ENCODE measurements at places on chromosomes 1 and 21.
A peak's percentile ranks its signal among the peaks of the same experiment; 100 is the strongest.

DNA sequence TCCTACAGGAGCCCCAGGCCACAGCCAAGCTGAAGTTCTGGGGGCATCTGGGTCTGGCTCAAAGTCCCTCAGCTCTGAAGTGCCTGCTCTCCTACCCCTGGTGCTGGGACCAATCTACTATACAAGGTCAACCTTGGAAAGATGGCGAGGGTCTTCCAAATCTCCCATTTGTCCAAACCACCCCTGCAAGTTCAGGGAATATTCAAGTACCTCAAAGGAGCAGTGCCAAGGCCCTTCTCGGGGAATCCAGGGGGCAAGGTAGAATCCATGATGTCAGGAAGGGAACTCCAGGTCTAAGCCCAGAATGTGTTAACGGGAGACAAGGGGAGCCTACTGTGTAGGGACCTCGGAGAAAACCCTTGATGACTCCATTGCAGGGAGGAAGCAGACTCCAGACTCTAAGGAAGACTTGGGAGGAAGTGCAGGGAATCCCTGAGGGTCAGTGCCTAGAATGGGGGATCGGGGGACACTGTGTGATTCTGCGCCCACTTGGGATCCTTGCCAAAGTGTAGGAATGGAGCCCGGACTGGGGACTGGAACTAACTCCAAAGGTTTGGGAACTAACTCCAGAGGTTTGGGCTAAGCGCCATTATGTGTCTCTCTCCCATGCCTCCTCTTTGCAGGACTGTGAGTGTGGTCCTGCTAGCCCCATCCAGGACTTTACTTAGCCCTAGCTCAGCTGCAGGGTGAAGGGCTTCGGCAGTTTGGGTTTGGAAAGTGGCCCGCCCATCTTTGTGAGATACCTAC is 8.7 kb downstream of the TAL1 start:
- no peak for DNase-seq

DNA sequence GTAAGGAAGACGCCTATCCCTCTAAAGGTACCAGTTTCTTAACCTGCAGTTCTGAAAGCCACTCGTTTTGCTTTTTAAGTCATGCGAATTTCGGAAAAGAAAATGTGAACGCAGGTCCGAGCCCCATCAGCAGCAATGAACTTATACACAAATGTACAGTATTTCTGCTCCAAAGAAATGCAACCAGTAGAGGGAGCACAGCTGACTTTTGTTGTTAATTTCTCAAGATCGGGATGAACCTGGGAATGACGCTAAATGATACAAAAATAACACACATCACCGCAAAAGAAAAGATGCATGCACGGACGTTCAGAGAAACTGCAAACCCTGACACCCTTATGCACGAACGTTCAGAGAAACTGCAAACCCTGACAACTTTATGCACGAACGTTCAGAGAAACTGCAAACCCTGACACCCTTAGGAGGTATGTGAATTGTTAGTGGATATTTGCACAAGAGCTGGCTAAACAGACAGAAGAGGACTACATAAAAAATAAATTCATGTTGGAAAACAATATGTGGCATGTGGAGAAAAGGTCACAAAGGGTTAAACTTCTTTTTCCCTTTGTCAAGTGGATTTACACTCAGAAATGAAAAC is 3.5 kb upstream of the TIAM1 start:
- DNase-seq, result no peak

- no peak for DNase-seq
Measured at GRCh38 chr21:15524855-15525254, 204.9 kb upstream of the USP25 start.

- no peak for DNase-seq
Measured at GRCh38 chr1:244090645-244091044, 39.6 kb downstream of the ZBTB18 start.

- no peak for DNase-seq
Measured at GRCh38 chr1:247212012-247212411, 40.2 kb upstream of the ZNF124 start.

DNA sequence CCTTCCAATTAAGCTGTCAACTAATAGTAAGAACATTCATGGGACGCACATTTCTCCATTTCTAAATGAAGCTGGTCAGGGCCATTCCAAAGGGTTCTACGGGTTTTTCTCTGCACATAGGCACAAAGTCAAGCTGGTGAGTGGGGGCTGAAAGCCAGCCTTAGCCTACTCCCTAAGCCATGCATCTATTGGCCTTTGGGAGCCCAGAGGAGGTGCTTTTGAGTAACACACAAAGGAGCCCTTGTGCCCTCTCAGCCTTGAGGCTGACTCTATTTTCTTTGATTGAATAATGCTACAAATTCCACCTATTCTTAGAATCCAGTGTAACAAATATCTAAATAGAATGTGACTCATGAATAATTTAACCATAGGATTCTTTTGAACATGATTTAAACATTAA is 73.6 kb downstream of the RGS13 start:
- no peak for DNase-seq

DNA sequence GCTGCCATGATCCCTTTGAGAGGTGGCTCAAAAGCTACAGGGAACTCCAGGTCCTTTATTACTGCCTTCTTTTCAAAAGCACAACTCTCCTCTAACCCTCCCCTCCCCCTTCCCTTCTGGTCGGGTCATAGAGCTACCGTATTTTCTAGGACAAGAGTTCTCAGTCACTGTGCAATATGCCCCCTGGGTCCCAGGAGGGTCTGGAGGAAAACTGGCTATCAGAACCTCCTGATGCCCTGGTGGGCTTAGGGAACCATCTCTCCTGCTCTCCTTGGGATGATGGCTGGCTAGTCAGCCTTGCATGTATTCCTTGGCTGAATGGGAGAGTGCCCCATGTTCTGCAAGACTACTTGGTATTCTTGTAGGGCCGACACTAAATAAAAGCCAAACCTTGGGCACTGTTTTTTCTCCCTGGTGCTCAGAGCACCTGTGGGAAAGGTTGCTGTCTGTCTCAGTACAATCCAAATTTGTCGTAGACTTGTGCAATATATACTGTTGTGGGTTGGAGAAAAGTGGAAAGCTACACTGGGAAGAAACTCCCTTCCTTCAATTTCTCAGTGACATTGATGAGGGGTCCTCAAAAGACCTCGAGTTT is 3.1 kb downstream of the BTG2 start:
- no peak for DNase-seq

DNA sequence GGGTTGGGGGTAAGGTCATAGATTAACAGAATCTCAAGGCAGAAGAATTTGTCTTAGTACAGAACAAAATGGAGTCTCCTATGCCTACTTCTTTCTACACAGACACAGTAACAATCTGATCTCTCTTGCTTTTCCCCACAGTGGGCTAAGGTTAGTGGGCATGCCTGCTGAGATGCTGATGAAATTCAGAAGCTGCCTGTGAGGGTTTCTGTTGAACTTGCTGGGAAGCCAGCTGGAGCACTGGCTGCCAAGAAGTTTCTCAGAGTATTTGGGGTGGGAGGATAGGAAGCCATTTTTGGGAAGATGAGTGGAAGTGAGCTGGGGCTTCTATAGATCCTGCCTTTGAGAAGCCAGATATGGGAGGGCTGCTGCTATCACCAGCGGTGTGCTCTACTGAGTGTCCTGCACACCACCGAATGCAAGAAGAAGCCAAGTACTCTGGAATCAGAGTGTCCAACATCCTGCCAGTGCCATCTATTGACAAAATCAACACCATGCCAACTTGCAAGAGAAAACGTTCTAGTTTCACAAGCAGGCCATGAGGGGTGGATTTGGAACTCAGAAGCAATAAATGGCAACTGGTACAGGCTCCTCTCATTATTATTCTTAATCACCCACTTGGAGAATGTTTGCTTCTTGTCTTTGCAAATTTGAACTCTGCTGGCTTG is 102.7 kb downstream of the PTPRU start:
- peak; percentile 23 for DNase-seq

DNA sequence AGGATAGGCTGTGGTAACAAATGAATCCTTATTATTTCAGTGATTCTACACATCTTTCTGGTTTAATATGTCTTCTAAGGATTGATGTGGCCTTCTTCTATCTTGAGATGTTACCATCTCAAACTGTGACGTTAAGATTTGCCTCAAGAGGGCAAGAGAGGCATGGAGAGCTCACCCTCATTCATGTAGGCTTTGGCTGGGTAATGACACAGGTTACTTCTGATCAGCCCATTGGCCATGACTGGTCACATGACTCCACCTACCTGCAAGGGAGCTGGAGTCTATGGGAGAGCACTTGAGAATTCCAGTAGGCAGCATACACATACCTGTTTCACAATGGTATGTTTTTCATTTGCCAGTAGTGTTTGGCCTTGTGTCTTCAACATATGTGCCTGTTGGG is 30.0 kb downstream of the CACHD1 start:
- no peak for DNase-seq

GRCh38 chr1:109151146-109151990 is 37.5 kb downstream of the ELAPOR1 start:
- DNase-seq, result no peak

DNA sequence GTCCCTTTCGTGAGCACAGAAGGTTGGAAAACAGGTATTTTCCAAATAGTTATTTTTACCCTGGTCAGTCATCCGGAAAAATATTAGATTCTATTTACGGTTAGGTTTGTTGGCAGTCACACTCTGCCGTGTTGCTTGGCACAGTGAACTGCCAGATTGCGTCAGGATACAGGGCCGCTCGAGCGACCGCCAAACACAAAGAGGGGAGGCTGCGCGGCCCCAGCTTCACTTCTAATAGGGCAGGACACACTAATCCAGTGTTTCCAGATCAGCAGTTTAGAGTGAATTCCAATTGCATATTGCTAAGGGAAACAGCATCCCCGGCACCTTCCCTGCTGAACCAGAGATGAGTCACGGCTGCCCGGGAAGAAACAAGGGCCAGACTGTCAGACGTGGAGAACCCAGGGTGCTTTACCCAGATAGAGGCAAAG is 22.9 kb downstream of the UMODL1 start:
- no peak for DNase-seq

GRCh38 chr1:77350012-77350770 is 68.4 kb downstream of the AK5 start:
- no peak for DNase-seq

DNA sequence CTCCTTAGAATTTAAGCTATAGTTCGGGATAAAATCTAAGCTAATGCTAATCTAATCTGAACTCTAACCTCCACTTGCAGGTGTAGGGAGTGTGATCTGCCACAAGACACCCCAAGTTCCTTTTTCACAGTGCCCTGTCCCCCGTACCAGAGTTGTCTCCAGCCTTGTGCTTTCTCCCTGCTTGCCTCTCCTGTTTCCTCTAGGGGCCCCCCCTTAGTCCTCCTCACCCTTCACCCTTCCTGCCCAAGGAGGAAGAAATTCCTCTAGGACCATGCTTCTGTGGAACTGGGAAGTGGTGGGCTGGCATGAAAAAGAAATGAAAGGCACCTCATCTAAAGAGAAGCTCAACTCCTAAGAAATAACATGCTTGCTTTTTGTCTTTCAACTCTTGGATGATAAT is 50.2 kb upstream of the BCL9 start:
- DNase-seq, result no peak

GRCh38 chr21:35952651-35953340 is 107.5 kb downstream of the SETD4 start:
- no peak for DNase-seq

- peak; percentile 39 for DNase-seq
Measured at GRCh38 chr1:34774957-34775356, 6.1 kb upstream of the GJB3 start.

DNA sequence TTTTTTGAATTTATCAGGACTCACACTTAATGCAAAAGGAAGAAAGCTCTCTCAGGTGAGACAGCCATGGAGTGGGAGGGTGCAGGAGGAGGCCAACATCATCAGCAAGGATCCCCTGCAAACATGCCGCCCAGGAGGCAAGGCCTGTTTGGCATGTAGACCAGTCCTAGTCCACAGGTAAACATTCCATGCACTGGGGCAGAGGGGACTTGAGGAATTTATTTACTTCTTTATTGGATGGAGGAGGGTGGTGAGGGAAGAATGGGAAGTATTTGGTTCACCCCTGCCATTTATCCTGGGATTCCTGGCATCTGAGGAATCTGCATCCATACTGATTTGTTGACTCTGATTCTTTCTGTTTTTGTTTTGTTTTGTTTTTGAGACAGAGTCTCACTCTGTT is 1.5 kb upstream of the UQCRHL start:
- no peak for DNase-seq

- DNase-seq, result no peak
Measured at GRCh38 chr1:113903501-113904292, 902 bp downstream of the AP4B1 start.

DNA sequence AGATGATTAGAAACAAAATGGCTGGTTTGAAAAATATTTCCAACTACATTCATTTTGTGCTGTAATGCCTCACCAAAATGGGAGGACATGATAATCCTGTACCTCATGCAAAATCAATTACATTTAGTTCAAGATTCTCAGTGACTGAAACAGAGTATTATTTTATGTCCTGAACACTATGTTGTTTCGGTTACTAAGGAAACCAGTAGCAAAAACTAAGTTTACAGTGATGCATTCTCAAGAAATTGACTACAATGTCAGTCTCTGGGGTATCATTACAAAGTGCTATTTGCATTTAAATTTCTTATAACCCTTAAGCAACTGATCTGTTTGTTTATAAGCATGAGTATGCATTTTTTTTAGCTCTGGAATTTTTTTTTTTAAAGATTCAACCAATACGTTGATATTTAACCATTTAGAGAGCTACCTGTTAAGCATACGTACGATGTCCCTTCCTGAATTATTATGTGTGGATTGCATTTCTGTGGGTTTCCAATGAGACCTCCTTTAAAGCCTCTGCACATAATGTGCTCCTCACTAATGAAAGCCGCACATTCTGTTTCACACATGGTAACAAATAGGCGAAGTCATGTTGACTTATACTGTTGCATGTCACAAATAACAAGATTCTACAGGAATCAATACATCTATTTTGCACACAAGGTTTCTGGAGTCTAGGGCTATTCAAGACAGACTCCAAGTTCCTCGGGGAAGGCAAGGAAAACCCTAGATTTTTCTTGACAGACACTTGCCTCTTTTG is 1035.7 kb downstream of the ADGRL2 start:
- DNase-seq, result no peak

- DNase-seq, result no peak
Measured at GRCh38 chr1:229999004-229999670, 67.9 kb upstream of the GALNT2 start.

- no peak for DNase-seq
Measured at GRCh38 chr1:185998391-185998790, 264.2 kb downstream of the HMCN1 start.

GRCh38 chr1:7432900-7433380 is 338.2 kb upstream of the VAMP3 start:
- peak; percentile 56 for DNase-seq

GRCh38 chr1:112537456-112537855 is 28.7 kb downstream of the WNT2B start:
- DNase-seq, result no peak

Measured in spleen (tissue), 13 donors.